ENCODE measurements at places on chromosomes 5 and 9.

DNA sequence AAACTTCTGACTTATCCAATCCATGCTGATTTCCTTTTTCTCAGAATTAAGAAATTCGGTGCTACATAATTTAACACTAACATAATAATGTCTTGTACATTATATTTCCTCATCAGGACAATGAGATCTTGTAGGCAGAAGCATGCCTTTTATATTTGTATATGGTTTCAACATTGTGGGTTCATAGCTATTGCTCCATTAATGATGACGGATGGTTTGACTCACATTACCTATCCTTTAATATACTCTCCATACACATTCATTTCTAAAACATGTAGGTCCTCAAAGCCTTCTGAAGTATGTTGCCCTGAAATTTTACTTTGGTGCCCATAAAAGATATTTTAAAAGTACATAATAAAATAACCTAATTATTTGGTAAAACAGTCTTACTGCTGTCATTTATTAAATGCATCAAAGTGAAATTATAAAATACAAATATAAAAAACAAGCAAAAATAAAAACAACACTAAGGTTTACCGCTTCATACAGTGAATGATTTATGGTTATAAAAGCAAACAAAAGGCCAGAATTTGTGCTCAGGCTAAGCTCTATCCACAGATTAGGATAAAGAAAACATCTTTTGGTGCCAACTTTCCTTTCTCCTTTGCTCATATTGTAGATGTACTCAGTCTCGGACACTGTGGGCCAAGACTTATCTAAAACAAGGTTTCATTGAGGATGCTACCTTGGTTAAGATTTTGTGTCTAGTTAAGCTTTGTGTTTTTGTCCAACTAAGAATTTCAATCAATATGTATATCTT is 61.2 kb upstream of the GCNT4 start:
- no peak for DNase-seq

GRCh38 chr5:34735491-34736426 is 79.6 kb downstream of the RAI14 start:
- no peak for DNase-seq

DNA sequence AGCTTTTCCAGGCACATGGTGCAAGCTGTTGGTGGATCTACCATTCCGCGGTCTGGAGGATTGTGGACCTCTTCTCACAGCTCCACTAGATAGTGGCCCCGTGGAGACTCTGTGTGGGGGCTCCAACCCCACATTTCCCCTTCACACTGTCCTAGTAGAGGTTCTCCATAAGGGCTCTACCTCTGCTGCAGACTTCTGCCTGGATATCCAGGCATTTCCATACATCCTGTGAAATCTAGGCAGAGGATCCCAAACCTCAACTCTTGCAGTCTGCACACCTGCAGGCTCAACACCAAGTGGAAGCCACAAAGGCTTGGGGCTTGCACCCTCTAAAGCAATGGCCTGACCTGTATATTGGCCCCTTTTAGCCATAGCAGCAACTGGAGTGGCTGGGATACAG is 283.4 kb upstream of the KLF4 start:
- DNase-seq = no peak

- no peak for DNase-seq
Observed at GRCh38 chr5:172898218-172898842, 60.9 kb upstream of the RPL26L1 start.

DNA sequence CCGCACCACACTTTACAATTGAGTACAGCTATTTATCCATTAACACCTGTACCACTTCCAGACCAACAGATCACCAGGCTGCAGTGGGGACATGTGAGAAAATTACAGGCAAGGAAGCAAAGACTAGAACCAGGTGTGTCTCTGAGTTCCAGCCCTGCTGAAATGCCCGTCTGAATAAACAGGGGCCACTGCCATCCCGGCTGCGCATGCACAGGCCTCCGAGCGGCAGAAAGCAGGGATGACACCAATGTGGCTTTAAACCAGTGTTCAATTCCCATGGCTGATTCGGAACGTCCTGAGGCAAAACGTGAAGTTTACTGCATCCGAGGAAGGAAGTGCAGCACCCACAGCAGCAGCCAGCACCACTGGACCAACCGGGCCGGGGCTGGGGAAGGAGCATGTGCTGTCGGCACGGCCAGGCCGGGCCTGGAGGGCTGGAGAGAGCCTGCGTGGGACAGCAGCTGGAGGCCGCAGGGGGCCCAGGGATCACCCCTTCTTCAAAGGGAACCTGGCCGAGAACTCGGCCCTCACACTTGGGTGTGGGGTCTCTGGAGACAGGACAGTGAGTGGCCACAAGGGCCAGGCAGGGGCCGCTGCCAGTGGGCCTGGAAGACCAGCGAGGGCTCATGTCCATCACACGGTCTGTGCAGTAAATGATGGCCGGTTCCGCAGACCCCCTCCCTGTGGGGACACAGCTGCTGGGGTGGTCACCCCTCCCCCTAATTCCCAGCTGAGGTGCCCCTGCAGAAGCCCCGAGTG is 33.0 kb upstream of the SLC12A7 start:
- DNase-seq = no peak

- DNase-seq = no peak
Observed at GRCh38 chr5:154967421-154968024, 26.6 kb downstream of the MRPL22 start.

- no peak for DNase-seq
Observed at GRCh38 chr5:176803068-176803942, 7.1 kb upstream of the UNC5A start.

DNA sequence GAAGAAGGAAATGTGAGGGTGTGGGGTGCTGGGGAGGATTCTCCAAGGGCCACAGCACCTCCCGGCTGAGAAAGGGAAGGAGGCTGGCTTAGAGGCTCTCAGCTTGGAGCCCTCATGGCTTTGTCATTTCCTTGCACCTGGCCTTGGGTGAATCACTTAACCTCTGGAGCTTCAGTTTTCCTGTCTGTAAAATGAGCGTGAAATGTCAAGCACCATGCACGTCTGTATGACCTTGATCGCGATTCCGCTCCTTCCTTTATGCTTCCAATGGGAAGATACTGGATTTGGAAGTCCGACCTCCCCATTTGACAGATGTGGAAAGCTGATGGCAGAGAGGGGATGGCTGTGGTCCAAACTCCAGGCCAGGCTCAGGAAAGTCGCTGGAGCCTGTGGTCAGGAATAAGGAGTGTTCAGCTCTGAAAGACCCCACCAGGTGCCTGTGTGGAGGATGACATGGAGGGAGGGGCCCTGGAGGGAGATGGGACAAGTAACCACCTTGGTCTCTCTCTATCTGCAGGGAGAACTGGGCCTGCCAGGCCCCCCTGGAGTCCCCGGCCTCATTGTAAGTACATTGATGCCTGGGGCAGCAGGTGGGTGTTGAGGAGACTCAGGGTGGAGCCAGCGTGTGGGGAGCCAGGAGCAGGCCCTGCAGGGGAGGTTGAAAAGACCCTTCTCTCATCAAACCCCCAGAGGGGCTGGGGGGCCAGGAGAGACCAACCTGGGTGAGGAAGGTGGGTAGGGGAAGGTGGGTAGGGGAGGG is 66.5 kb downstream of the COL27A1 start:
- no peak for DNase-seq

- no peak for DNase-seq
Observed at GRCh38 chr5:143245929-143246561, 157.4 kb downstream of the NR3C1 start.

GRCh38 chr9:116269250-116269649 is 115.7 kb downstream of the PAPPA start:
- no peak for DNase-seq

DNA sequence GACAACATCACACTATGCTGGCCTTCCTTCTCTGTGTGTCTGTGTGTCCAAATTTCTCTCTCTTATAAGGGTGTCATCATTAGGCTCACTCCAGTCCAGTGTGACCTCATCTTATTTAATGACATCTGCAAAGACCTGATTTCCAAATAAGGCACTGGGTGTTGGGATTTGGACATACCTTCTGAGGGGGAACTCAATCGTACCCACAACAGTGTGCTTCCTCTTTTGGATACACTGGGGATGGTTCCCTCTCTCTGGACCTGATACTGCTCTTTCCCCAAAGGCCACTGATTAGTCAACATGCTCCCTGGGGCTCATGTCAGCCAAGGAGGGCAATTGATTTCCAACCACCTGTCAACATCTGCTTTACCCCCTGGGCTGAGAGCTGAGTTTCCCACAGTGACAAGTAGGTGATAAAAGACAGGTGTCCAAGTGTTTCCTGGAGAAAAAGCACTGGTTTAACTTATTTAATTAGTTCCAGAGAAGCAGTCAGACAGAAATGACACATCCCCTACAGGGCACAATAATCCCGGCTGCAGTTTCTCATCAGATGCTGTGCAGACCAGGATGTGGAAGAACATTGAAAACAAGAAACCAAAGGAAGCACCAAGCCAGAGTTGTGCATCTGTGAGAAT is 17.8 kb upstream of the CEP72 start:
- no peak for DNase-seq

GRCh38 chr5:54872810-54873209 is 112.6 kb downstream of the ESM1 start:
- no peak for DNase-seq

- no peak for DNase-seq
Observed at GRCh38 chr9:129572052-129572425, 48.9 kb downstream of the C9orf50 start.

Measured in pancreas (tissue), 10 donors.